ENCODE measurements at places on chromosomes 4 and X.
A peak's percentile ranks its signal among the peaks of the same experiment; 100 is the strongest.

DNA sequence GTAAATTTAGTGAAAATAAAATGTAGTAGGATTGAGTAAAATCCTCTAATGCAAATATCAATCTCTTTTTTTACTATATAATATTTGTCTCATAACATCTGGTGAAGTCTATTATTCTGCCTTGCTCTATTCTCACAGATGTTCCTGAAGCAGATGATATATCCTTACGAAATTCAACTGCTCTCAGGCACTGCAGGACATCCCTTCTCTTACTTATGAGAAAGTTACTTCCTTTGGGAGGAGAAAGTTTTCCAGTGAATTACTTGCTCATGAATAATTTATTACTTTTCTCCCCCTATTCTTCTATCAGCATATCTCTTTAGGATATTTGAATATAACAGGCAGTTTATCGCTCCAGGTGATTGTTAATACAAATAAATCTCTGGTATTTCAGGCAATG, 75.6 kb upstream of the AGA start:
- no peak for DNase-seq

- no peak for DNase-seq
Observed at GRCh38 chrX:12610079-12610478, 181.1 kb upstream of the PRPS2 start.

- DNase-seq = no peak
Observed at GRCh38 chr4:111649308-111649707, 495.9 kb upstream of the FAM241A start.

DNA sequence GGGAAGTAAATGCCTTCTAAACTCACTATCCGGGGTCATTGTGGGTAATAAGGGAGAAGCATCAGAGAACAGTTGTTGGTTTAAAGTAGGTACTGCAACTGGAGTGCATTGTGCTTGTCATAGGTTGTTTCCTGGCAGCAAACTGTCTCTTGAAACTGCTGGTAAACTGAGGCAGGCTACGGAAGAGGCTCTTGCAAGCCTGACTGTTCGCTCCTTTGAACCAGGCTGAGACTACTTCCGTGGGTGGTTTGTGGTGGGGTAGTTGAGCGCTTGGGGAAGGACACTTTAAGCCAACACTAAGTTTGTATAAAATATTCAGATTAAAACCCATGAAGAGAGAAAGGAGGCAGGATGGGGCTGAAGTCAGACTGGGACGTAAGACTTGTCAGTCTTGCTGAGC, 45.2 kb upstream of the WDR1 start:
- no peak for DNase-seq

DNA sequence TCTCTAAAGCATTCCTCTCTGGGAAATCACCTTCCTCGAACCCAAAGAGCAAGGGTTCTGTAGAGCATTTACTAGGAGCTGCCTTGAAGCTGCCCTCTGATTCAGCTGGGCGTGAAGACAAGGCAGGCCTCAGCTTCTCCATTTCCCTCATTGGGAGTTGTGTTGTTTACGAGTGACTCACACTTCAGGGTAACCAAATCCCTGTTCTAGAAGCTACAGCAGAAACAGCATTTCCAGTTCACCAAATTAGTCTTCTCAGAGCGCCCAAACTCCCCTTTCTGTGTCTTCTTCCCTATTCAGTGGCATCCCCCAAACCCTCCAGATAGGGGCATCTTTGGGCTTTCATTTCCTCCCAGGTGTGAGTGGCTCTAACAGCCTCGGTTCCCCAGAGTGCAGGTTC, 863 bp upstream of the XPNPEP2 start:
- peak; percentile 8 for DNase-seq
